ENCODE measurements at places on chromosomes 11 and 22.

DNA sequence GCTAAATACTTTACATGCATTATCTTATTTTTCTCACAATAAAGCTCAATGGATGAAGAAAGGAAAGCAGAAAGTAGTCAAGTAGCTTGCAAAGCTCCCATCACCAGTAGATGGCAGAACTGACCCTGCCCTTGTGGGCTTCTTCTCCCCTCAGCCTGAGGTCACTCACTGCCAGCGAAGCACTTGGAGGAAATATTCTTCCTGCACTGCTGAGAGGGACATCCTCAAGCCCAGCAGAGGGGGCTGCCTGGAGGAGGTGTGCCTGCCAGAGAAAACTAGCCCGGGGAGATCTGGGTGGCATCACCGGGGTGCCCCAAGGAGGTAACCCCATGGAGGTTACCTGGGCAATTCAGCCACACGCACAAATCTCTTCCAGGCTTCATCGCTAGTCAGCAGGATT lies 6.6 kb downstream of the APOL4 start:
- DNase-seq: no peak

GRCh38 chr11:70424765-70425344 lies 26.5 kb downstream of the CTTN start:
- DNase-seq: no peak

- peak; percentile 45 for DNase-seq
These were observed 78.4 kb downstream of the C22orf31 start for GRCh38 chr22:28983190-28983589.

DNA sequence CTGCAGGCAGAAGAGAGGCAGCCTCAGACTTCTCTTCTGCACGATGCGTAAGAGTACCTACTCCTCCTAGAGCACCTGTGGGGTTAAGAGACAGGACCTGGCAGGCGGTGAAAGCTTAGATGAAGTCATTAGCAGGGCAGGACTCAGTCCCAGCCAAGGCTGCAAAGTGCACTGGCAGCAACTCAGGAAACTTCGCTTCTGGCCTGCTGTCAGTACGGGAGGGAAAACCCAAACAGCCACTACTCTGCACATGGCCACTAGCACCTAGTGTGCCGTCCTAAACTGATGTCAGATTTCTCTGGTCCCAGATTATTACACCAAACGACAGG lies 8.8 kb upstream of the KLHL35 start:
- no peak for DNase-seq

GRCh38 chr11:5922749-5923426 lies 19.2 kb upstream of the OR56A3 start:
- no peak for DNase-seq

DNA sequence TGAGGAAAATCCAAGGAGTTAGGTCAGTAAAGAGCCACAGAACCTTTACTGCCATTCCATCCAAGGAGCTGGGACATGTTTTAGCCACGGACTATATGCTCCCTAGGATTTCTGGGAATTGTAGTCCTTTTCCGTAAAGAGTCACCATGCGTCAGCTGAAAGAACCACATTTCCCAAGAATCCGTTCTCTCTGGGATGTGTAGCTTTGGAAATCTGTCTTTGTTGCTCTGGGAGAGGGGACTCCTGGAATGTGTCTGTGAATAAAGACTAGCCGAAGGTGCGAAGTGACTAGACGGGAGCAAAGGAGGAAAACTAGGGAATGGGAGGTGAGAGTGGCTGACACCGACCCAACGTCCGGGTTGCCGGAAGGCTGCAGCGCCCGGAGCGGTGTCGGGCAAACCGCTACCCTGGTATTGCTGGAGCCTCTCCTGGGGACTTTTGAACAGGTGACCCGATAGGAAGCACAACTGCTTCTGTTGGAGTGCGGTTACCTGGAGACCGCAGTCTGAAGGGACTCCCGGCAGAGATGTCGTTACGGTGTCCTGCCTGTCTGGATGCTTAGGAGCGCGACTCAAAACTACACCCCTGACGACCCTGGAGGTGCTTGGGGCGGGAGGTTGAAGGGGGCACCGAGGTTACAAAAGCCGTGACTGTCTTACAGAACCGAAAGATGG lies at the start of gene IFTAP:
TSS of gene IFTAP (plus strand) at position 187 of the 674 bp plus-strand sequence. CDS start 15,602 bp downstream, outside the sequence.
- DNase-seq: peak; percentile 94

GRCh38 chr11:95652002-95652472 lies 137.5 kb downstream of the FAM76B start:
- peak; percentile 69 for DNase-seq

- no peak for DNase-seq
These were observed 7.4 kb downstream of the SVIP start for GRCh38 chr11:22822203-22822602.

- DNase-seq: peak; percentile 67
These were observed 14.8 kb downstream of the CD59 start for GRCh38 chr11:33721426-33721825.

GRCh38 chr11:76208438-76209374 lies 2.4 kb upstream of the WNT11 start:
- peak; percentile 35 for DNase-seq

GRCh38 chr11:83051760-83052671 lies 19.7 kb downstream of the RAB30 start:
- no peak for DNase-seq

DNA sequence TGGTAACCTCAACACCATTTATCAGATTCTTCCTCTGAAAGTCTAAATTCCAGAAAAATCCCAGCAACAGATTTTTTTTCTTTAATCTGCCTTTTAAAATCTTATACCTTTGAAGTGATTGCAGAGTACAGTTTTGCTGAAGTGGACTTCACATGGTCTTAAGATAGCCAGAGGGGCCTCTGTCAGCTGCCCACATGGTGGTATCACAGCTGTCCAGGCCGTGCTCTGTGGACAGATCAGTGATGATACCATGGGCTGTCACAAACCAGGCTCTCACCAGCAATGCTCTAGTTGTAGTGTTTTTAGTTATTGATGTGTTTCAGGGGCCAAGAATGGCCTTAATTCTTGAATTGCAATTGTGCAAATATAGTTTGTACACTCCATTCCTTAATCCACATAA lies 44.0 kb downstream of the PARVA start:
- DNase-seq: no peak

- peak; percentile 90 for DNase-seq
These were observed at the start of gene UVRAG for GRCh38 chr11:75814677-75815344. UVRAG (plus strand) TSS chr11:75815210; CDS start chr11:75815408, 198 bp downstream.

- DNase-seq: no peak
These were observed 716.7 kb downstream of the NTM start for GRCh38 chr11:132087148-132087547.

- no peak for DNase-seq
These were observed 20.7 kb downstream of the SLN start for GRCh38 chr11:107691000-107691750.

- DNase-seq: no peak
These were observed 8.2 kb upstream of the NAP1L4 start for GRCh38 chr11:3000032-3000961.

DNA sequence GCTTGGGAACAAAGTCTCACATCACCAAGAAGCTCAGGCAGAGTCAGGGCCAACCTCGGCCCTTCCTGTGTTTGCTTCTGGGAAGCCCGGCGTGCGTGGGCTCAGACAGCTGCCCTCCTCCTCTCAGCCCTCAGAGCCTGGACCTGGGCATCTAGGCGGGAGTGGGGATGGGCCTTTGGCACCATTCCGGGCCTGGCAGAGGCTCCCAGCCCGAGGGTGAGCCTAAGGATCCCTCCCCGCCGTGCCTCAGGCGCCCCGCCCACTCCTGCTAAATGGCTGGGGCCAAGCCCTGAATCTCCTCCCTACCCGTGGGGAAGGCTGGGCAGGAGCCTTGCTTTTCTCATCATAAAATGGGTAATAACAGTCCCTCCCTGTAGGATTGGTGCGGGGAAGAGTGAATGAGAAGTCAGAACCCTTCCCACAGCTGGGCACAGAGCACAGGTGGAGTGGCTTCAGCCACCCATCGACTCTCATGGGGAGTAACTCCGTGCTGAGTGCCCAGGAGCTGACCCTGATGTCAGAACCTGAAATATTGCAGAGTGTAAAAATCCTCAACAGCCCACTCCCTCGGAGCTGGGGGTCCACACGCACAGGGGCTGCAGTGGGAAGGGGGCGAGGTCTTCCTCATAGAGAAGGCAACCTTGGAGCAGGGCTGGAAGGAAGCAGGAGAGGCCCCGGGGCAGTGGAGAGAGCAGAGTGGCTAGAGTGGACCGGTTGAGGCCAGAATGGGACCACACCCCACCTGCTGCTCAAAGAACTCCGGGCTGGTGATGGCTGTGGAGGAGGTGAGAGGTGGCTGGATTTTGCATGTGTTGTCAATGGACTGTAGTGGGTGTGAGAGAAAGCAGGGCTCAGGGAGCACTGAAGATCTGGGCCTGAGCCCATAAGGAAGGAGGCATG lies 18.8 kb upstream of the CDKN1C start:
- DNase-seq: no peak

DNA sequence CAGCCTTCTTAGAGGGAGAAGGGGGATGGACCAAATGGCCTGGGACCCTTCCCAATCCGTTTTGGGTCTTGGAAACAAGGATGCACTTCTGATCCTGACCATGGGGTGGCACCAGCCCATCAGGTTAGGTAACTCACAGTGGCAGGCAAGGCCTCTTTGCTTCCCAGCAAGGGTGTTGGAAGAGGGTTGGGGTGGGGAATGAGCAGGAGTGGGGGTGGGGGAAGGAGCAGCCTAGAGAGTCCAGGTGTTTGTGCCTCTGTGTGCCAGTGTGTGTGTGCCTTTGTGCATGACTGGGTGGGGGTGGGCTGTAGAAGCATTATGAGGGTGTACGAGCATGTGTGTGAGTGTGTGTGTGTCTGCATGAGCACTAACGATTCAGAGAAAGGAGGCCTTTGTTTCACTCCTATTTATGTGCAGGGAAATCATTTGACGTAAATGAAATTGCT lies 213.1 kb downstream of the INSC start:
- DNase-seq: no peak

DNA sequence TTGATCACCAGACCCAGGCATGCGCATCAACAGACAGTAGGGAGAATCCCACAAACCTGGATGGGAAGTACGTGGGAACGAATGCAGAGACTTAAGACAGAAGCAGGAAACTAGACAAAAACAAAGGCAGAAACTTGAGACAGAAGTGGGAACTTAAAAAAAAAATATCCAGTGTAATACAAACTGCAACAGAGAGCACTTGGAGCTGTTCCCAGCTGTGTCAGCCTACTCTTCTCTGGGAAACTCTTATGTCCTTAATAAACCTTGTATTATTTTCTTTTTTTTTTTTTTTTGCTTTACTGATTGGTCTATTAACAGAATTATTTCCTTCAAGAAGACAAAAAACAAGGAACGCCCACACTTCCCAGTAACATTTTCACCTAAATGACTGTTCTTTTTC lies 1818.1 kb upstream of the RAG2 start:
- DNase-seq: no peak

GRCh38 chr22:37628830-37629229 lies 10.6 kb upstream of the SH3BP1 start:
- DNase-seq: no peak

GRCh38 chr11:27504205-27504604 lies 2.4 kb downstream of the LIN7C start:
- DNase-seq: no peak

- no peak for DNase-seq
These were observed 118.5 kb downstream of the PHF21B start for GRCh38 chr22:44891293-44891747.

GRCh38 chr11:112128483-112129121 lies 35.3 kb downstream of the IL18 start:
- DNase-seq: peak; percentile 24

- DNase-seq: no peak
These were observed 20.2 kb upstream of the OR10A5 start for GRCh38 chr11:6825231-6825744.

DNA sequence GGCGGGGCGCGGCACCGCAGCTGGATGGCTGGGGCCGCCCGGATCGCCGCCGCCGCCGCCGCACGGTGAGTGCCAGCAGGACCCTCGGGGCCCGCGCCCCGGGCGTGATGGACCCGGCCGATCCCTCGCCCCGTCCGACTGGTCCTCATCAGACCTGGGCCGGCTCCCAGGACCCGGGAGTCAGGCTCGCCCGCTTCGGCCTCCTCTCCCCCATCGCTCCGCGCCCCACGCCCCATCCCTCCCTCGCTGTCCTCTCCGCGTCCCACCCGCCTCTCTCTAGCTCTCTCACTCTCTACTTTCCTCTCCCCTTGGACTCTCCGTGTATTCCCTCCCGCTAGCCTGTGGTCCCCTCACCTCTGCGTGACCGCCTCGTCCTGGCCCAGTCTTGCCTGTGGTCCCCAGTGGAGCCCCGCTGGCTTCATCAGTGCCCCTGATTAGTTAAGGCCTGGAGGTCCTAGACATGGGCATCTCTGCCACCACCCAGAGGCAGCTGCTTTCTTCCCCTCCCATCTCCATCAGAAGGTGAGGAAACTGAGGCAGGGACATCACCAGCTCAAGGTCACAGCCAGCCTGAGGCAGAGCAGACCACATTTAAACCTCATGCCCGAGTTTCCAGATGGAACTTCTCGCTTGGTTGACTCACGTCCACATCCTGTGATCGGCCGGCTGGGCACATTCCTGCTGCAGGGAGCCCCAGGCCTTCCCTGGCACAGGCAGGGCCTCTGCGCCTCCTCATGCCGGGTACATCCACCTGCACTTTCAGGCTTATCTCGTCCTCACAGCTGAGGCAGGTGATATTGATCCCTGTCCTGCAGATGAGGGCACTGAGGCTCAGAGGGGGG lies 429 bp downstream of the SLC39A13 start:
- DNase-seq: no peak

DNA sequence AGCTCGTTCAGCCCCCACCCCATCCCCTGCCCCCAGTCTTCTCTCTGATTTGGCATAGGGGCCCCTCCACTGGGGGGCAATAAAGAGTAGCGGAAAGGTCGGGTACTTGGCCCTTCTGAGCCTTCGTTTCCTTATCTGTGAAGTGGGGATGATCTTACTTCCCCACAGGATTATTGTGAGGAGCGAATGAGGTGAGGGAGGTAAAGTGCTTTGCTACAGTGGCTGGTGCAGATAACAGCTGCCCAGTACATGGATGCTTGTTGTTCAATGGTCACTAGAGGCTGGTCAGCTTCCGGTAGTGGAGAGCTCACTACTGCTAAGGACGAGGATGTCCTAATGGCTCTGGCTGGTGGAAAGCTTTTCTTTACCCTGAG lies 101.2 kb downstream of the CEP164 start:
- no peak for DNase-seq

- no peak for DNase-seq
These were observed 99.3 kb downstream of the FDX1 start for GRCh38 chr11:110529043-110529442.

GRCh38 chr22:35756722-35757121 lies 39.0 kb downstream of the APOL5 start:
- DNase-seq: no peak

- peak; percentile 94 for DNase-seq
These were observed 69.2 kb downstream of the CD82 start for GRCh38 chr11:44634401-44635281.

All from NCI-H2171 (cell line).